ENCODE measurements at places on chromosomes 3 and 15.

DNA sequence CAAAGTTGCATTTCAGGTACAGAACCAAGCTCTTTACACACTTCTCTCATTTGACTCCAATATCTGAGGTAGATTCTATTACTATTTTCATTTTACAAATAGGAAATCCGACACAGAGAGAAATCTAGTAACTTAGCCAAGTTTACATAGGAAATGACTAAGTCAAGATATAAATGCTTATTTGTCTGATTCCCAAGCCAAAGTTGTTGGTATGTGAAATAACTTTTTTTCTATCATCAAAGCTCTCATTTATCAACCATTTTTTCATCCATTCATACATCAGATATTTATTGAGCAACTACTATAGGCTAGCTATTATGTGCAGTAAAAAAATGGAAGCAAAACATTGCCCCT is 89.2 kb upstream of the MITF start:
- no peak for DNase-seq

GRCh38 chr3:151890721-151891141 is 17.3 kb downstream of the SUCNR1 start:
- peak; percentile 14 for DNase-seq

GRCh38 chr3:45664578-45664977 is 24.6 kb upstream of the SACM1L start:
- DNase-seq, result peak; percentile 76

DNA sequence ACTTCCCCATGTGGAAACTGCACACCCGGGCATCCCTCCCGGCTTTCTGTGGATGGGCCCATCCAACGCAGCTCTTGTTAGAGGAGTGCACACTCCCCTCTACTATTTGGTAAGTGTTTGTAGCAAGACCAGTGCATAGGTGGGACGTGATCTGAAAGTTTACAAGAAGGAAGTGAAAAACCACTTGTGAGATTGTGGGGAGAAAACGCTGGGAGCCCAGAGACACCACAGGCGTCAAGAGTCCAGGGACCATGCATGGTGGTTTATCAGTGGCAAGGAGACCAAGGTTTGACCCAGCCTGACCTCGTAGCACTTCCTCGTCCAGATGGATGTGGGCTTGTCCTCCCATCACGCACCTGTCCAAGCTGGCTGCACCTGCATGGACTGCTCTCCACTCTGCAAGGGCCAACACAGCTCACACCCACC is 51.6 kb downstream of the ATP10A start:
- DNase-seq, result peak; percentile 9

- no peak for DNase-seq
Observed at GRCh38 chr15:84750583-84751092, 2.2 kb downstream of the ZNF592 start.

DNA sequence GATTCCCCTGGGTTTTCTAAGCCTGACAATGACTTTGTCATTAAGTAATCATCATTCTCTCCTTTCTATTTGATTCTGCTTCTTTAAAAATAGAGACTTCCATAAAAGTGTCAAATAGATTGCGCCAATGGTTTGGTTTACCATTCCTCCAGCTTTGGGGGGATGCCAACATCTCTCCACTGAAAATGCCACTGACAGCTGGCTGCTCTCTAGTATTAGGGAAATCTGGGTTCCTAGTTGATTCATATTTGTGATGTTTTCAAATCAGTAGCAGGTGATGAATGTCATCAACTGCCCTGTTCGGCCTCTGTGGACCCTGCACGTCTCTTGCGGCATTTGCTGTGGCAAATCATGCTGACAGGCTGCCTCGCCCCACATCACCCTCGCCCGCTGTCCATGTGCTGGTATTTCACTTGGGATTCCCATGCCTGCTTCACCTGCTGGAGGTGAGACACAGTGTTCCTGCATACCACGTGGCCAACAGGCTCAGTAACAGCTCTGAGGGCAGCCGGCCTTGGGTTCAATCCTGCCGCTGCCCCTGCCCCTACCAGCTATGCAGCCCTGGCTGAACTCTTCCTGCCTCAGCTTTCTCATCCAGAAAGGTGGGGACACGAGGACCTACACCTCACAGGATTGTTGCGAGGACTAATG is 28.1 kb downstream of the ZXDC start:
- DNase-seq, result no peak

DNA sequence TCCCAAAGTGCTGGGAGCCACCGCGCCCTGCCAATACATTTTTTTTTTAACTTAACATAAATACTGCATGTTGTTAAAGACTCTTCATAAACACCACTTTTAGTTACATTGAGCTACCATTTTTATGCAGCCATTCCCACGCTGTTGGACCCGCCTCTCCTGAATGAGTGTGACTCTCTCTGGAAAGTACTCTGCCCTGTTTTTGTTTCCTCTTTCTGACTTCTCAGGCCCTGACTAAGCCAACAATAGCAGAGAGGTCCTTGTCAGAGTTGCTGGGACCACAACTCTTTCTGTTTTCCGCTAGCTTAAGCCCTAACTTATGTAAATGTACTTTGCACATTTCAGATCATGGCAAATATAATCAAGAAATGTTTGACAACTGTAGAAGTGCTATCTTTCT is 35.2 kb downstream of the PARP15 start:
- DNase-seq, result no peak

DNA sequence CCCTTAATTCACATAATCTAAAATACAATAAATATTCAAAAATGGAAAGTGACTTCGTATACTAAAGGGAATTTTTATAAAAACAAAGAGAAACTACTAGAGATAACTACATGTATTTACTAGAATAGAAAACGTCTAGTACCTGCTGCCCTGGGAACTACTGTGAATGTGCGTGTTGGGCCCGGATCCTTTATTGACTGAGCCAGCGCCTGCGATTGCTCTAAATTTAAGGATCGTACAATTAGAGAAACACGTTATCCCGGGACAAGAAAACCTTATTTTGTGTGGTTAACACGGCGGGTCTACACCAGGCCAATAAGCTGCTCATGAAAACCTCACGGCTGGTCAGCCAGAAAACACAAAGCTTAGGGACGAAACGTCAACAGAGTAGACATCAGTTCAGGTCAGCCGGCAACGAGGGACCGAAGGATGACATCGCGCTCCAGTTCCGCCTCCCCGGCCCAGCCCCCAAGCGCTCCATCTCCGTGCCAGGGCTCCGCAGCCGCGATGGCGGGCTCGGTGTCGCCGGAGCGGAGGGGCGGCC is 555 bp downstream of the TM2D3 start:
- no peak for DNase-seq

GRCh38 chr3:69339760-69340159 is 46.1 kb downstream of the FRMD4B start:
- no peak for DNase-seq

- no peak for DNase-seq
Observed at GRCh38 chr3:172209333-172210321, 170.2 kb downstream of the FNDC3B start.

DNA sequence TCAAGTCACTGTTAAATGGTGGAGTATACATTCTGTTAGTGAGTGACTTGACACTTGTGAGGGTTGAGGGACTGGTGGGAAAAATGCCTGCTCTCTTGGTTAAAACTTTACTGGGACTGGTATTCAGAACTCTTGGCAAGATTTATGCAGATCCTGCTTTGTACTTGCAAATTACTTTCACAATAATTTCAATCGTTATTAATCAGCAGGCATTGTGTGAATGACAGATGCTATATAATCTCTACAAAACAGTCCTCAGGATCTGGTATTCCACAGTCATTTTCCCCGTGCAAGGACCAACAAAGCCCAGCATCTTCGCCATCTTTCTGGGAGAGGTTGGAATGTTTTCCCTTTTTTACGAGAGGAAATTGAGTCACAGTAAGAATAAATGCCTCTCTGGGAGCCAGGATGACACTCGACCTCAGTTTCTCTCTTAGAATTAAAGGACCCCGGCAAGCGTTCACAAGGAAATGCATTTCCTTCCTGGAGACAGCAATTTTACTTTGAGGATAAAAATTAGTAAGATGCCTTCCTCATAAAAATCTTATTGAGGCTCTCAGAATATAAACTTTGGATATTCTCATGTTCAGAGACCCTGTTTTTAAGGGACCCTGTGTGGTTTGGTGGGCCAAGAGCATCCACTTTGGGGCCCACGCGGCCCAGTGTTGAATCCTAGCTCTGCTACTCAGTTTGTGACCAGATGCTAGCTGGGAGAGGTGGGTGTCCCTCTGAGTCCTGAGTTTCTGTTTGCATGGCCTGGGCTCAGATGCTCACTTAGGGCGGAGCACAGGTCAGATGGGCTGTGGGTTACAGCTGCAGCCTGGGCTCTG is 45.3 kb upstream of the PLCL2 start:
- DNase-seq, result no peak

DNA sequence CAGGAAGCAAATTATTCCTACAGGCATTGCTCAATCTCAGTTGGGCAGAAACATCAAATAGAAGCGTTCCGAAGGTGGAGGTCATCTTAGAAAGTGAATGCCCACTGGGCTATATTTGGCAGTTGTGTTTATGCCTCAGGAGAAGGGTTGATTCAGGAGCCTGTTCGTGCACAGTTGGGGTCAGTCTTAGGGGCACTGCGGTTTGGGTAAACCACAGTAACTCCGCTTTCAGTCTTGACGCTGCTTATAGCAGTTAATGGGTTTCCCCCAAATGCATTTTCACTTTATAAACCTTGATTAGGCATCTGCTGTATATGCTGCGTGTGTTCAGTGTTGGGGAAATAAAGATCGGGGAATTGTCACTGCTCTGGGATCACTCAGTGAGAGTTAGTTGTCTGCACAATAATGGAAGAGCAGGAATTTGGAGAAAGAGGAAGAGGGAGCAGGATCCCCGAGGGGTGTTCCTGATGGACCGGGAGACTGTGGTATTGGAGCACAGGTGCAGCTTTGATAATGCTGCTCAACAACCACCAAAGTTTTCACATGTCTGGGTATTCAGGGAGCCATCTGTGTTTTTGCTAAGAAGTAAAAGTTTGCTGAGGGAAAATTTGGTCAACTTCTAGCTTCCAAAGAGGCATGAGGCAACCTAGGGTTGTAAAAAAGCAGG is 124.3 kb upstream of the EIF1B start:
- DNase-seq, result no peak

- DNase-seq, result no peak
Observed at GRCh38 chr15:81357180-81357686, 16.8 kb downstream of the TMC3 start.

DNA sequence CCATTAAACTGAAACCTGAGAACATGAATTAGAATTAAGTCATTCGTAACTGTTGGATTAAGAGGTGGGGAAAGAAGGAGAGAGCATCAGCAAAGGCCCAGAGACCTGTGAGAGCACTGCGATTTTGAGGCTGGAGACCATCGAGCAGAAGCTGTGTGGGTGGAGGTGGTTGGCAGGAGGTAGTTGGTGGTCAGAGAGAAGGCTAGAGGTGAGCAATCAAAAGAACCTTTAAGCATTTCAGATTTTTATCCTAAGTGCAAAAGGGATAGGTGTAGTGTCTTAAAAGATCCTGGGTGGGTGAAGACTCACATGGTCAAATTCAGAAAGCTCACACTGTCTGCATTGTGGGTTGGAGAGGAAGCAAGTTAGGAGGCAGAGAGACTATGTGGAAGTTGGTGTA is 65.1 kb upstream of the TEX264 start:
- no peak for DNase-seq

GRCh38 chr3:133934996-133935842 is 39.5 kb upstream of the RAB6B start:
- no peak for DNase-seq

GRCh38 chr3:146026547-146026946 is 134.4 kb downstream of the PLOD2 start:
- DNase-seq, result no peak

GRCh38 chr3:49636883-49637609 is 37.1 kb upstream of the APEH start:
- DNase-seq, result peak; percentile 22

DNA sequence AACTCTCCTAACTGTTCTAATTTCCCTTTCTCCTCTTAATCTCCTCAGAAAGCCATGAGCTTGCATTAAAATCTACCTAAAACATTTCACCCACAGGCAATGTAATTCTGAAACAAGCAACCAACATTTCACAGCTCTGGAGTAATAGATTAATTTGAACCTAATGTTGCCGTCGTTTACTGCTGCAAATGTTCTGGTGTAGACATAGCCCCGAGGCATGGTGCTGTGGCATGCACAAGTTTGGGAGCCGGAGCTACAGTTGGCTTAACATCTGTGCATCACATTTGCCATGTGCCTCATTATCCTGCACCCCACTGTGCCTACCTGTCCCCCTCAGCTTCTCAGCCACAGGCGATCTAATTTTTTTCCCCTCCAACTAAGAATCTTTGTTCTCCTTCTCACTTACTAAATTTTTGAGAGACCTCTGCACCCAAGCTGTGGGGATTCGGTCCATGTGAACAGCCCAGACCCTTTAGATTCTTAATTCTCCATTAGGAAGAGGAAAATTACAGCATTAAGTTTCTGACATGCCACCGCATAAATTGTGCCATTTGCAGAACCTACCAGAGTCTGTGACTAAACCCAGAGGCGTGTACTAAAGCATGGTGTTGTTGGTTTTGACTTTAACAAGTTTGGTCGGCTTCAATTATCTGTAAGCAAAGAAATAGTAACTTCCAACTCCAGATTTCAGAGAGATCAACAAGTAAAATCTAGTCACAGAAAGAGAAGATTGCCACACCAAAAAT is 419.2 kb downstream of the MECOM start:
- no peak for DNase-seq

DNA sequence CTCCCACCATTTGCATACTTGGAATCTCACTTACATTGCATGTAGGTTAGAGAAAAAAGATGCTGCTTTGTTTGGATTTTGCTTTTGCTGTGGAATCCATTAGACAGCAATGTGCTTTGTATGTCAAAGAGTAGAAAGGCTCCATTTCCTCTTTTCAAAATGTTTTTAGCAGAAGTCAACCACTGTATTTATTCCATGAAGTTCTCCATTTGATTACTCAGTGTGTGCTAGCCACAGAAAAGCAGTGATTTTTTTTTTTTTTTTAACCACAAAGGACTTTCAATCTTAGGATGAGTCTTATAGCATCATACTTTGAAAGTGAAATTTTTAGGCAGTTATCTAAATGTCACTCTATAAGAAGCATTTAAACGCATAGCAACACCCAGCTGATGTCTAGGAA is 285.0 kb upstream of the ADAMTS9 start:
- peak; percentile 30 for DNase-seq

DNA sequence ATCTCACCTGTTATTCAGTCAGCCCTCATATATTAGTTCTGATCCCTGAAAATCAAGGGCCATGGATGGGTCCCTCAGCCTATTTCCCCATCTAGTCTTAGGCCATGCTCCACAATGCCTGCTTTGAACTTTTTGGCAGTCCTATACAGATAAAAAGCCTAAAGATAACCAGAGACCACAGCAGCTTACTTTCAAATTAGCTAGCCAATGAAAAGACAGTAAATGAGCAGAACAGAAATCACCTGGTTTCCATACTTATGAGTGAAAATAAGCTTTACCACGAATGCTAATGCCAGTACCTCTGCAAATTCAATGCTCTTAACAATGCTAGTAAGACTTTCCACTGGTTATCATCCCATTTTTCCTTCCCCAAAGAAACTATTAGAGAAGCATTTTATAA is 141.6 kb upstream of the SPRED1 start:
- DNase-seq, result no peak

GRCh38 chr15:32784581-32784980 is 66.8 kb downstream of the GREM1 start:
- DNase-seq, result no peak

- DNase-seq, result peak; percentile 51
Observed at GRCh38 chr3:108488631-108489030, 21.8 kb downstream of the MYH15 start.

- no peak for DNase-seq
Observed at GRCh38 chr3:156637480-156638022, 36.8 kb upstream of the TIPARP start.
